ENCODE measurements at places on chromosomes 7 and 10.

DNA sequence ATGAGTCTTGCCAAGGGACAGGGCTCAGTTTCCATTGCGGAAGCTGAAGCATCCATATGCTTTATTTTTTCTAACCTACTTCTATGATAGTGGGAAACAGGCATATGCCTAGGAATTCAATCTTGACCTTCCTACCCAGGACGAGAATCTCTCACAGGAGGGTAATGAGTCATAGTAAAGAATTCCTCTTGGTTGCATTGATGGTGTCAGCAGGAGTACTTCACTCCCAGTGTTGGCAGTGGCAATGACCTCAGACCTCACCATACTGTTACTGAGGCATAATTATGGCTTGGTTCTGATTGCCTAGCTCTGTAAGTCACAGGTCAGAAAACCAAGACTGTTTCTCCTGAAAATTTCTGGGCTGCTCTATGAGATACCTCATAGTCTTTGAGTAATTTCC lies 552.9 kb downstream of the ARL4A start:
- DNase-seq: no peak

DNA sequence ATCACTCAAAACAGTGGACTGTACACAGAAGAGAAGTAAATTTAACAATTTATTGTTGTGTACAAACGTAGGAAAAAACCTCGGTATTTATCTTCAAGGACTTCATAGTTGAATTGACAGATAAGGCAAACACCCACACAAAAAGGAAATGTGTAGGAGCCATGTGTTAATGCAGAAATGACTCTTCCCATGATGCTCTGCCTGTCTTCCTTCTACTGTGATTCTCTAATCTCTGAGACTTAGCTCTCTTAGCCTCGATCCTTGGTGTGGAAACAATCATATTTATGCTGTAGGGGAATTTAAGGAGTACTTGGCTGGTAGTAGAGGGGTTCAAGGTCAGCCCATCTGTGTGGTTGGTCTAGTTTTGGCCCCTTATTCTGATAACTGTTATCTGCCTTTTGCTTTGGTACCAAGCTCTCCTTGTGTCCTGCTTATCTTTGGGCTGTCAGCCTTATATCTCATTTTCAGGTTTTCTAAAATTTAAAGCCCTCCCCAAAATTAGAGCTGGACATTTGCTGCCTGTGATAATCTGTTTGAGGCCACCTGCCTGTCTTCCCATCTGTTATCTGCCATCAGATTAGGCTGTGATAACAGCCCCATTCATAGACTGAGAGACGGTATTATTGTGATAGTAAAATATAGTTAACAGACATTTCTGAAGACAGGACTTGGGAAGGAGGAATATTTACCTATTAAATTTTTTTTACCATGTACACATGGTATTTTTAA lies 81.7 kb downstream of the GPR85 start:
- DNase-seq: no peak

- DNase-seq: no peak
These were observed 37.7 kb downstream of the AHR start for GRCh38 chr7:17336168-17336567.

DNA sequence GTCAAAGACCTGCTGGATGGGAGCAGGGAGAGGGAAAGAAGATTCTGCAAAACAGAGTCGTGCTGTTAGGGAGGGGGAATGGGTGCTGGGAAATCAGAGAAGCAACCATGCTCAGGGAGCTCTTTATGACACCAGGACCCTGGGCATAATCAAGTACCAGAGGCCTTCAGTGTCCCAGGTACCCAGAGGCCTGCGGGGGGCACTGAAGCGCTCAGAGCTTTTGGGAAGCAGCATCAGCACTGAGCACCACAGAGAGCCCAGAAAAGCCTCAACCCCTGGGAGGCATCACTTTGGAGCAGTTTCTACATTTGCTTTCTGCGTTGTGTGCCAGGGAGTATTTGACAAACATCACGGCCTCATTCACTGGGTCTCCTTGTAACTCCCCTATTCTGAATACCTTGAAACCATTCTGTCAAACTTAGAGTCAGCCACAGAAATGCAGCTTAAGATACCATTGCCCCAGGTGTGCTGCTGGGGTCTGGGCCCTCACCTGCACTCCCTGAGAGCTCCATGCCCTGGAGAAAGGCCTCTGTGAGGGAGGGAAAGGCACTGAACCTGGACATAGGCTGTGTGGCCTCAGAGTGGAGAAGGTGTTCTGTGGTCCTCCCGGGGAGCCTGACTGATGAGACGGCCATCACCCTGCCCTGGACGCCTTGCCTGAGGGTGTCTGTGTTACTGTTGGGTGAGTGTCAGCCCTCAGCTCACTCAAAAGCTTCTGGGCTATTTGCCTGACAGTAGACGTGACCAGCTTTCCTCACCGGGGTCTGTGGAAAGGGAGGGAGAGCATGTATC lies 37.1 kb downstream of the CXCL12 start:
- DNase-seq: no peak

DNA sequence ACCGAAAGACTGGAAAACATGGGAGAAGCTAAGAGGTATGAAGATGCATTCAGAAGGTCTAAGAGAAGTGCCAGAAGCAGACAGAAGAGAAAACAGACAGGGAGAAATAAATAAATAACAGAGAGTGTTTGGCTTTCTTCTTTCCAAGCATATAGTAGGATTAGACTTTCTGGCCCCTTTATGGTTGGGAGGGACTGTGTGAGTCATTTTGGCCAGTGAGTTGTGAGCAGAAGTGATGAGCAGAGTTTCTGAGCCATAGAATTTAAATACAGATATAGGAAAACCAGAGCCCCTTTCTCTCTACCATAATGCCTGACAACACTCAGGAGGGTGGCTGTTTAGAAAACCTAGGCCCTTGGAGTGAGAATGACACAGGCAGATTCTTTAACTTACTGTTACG lies 171.0 kb downstream of the PPP1R17 start:
- no peak for DNase-seq

- no peak for DNase-seq
These were observed 138.9 kb downstream of the WDR11 start for GRCh38 chr10:120989996-120990598.

GRCh38 chr7:103346396-103346795 lies 1.0 kb upstream of the PSMC2 start:
- no peak for DNase-seq

DNA sequence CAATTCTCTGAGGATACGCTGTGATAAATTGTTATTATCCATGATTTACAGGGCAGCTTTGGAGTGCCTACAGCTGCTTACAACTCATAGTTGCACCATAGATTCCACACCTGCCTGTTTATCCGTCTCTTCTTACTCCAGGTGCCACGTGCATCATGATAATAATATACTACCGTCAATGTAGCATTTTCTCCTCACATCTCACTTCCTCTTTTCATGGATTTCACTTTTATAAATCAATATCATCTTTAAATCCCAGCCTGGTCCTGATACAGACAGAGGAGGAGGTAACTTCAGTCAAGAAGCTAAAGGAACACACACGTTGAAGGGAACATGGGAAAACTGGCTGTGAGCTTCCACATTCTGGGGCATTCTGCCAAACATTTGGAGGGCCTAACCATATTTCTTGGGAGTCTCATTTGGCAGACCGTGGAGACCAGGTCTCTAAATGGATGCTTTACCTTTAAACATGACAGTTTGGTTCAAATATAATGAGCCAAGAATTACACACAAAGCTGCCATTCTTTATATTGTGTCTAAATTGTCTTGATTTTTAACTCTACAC lies 2.4 kb downstream of the CH25H start:
- no peak for DNase-seq

GRCh38 chr7:38398725-38399321 lies 125.4 kb upstream of the TARP start:
- DNase-seq: peak; percentile 15

- no peak for DNase-seq
These were observed 100.2 kb upstream of the GPR26 start for GRCh38 chr10:123565691-123566660.

GRCh38 chr7:47221826-47222225 lies 360.1 kb downstream of the TNS3 start:
- no peak for DNase-seq

DNA sequence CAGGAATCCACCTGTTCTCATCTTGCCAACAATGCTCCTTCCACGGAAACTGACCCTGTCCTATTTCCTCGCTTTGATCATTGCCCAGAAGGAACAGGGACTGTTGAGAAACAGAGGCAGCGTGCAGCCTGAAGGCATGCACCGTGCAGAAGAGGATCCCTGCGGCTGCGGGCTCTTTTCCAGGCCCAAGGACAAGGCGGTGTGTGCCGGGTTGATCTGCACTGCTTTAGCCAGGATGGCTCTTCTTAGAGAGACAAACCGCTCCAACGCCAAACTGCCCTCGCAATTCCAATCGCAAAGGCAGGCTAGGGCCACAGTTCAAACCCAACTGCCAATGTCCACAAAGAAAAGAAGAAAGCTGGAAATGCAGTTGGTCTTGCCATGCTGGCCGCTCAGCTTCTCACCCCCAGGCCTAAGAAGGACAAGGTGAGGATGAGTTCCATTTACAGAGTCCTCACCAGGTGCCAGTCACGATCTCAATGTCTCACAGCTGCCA lies 26.5 kb downstream of the BRI3 start:
- no peak for DNase-seq
